ENCODE measurements at places on chromosomes 1 and 21. TPM values are rescaled to one million over a fixed set of nuclear protein-coding genes. Genes with fewer than 3 reads are reported as not detected.

The LEFTY1 gene
- total RNA-seq = not detected

The CTSK gene
- total RNA-seq = 8.6 TPM

The KCNAB2 gene
- 0.71 TPM for total RNA-seq

The KRTAP7-1 gene
- not detected for total RNA-seq

The FCN3 gene
- not detected for total RNA-seq

The DMRTA2 gene
- not detected for total RNA-seq

The OR2G6 gene
- not detected for total RNA-seq

The TINAGL1 gene
- total RNA-seq = 61.7 TPM

The ADCY10 gene
- total RNA-seq = not detected

The UBE2U gene
- total RNA-seq = not detected

The SLAMF8 gene
- total RNA-seq = not detected

The PAX7 gene
- not detected for total RNA-seq

The LIN28A gene
- total RNA-seq = 77.8 TPM

The CFHR5 gene
- total RNA-seq = not detected

The PRAMEF17 gene
- not detected for total RNA-seq

The SCAF4 gene
- total RNA-seq = 4.1 TPM
